Lower lobe of right lung (tissue), 2 donors: ENCODE measurements at places on chromosomes 4 and X.

DNA sequence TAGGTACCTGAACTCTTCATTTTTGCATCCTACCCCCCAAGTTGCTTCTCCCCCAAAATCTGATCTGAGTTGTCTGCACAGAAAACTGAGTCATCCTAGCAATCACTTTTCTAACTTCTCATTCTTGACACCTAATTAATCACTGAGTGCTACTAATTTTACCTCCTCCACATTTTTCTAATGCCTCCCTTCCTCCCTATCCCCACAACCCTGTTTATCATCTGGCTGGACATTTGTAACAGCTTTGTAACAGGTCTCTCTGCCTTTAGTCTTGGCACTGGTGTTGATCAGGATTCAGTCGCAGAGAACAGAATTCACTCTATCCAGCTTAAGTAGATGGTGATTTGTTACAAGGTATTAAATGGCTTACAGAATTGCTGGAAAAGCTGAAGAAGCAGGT lies 303.9 kb upstream of the GATB start:
- DNase-seq = no peak

DNA sequence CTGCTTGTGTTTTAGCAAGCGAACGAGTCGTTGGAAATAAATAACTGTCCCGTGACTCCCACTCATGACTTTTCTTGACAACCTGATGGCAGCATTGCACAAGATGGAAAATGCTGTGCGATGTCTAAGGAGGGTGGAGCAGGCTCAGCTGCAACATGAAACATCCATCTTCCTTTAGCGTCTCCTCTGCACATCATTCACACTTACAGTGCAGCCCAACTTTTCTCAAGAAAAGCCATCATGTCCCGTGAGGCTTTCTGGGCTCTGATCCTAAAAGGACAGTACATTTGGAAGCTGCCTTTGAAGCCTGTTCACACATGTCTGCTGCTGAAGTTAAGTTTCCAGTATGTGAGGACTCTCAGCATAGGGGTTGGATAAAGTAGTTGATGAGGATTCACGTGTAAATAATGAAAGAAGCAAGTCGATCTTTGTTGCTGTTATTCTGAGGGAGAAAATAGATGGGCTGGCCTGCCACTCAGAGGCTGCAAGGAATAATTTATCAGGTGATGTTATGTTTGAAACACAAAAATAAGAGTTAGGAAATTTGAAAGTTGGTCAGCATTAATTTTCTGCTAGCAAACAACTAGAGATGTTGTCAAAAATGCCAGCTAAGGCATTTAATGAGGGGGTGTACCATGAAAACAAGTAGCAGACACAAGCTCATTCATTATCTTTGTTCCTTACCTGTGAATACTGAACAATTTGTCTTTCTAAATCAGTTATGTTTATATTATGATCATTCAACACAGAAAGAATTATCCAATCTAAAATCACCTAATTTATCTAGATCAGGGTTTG lies 328.7 kb upstream of the ZFP42 start:
- no peak for DNase-seq

DNA sequence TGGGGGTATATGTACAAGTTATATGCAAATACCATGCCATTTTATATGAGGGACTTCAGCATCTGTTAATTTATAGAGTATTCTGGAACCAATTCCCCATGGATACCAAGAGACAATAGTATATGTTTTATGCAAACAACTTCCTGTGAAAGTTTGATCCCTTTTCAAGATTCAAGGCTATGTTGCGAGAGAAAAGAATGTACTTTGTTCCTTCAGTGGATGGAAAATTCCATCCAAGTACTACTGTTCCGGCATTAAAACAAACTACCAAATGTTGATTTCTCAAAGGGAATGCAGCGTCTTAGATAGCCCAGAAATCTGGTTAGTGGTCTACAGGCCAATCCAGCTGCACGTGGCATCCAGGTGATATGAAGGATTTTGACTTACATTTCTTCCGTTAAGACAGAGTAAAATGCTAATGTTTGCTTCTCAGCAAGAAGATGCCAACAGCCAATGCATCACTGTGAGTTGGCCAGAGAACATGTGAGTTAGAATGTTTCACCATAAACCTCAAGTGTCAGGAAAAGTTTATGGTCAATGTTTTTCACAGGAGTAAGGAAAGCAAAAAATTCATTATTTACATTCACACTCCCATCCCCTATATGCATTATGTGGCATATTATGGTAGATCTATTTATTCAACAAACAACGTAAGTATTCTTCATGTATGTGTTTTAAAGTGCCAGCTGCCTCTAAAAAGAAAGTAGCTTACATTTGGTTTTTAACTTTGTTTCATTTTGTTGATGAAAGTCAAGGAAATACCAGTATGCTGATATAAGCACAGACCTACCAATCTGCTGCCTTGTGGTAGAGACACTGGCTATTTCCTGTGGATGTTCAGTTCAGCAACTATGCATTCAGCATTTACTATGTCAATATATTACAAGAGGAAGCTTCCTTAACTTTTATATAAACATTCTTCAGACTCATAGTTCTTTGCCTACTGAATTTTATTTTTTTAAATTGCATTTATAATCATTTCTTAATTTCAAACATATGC lies 44.4 kb downstream of the METTL14 start:
- DNase-seq = no peak

GRCh38 chr4:26452565-26453531 lies 37.4 kb downstream of the CCKAR start:
- no peak for DNase-seq

DNA sequence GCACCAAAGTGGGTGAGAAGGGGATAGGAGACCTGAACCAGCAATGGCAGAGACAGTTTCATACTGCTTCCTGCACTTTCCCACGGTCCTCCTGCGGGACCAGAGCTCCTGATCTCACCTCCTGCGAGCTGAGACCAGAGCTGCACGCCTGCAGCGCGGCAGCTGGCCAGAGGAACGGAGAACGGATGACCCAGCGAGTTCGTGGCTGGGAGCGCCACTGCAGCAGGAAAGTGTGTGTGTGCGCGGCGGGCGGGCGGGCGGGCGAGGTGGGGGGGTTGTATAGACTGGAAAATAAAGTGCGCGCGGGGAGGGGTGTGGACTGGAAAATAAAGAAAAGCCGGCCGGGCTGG lies 16.5 kb downstream of the MCF2 start:
- DNase-seq = no peak

- DNase-seq = no peak
Measured at GRCh38 chr4:94342694-94343093, at the start of gene HPGDS. HPGDS (minus strand) TSS chr4:94342836; CDS start chr4:94334629, 8,207 bp downstream.

GRCh38 chr4:125796138-125796537 lies 481.4 kb downstream of the FAT4 start:
- no peak for DNase-seq
